ENCODE measurements at places on chromosomes 7 and 10.

DNA sequence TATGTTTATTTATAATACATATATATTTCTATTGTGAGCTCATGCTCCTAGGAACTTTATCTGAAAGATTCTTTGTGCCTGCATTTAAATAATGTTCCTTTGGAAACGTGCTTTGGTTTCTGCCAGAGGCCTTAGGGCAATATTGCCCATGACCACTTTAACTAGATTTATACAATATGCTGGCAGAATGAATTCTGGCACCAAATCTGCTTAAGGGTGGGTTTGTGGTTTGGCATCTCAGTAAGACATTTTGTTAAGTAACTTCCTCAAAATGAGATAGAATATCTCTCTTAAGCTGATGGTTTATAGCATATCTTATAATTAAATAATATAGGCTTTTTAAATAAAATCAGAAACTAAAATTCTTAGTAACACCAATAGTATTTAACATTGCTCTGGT, 252.9 kb downstream of the RNLS start:
- DNase-seq: no peak

GRCh38 chr10:15563246-15563645, 156.5 kb downstream of the ITGA8 start:
- DNase-seq: no peak

- no peak for DNase-seq
Measured at GRCh38 chr7:94394109-94394436, 622 bp upstream of the COL1A2 start.

GRCh38 chr10:679556-679955, 9.9 kb downstream of the DIP2C start:
- DNase-seq: no peak

DNA sequence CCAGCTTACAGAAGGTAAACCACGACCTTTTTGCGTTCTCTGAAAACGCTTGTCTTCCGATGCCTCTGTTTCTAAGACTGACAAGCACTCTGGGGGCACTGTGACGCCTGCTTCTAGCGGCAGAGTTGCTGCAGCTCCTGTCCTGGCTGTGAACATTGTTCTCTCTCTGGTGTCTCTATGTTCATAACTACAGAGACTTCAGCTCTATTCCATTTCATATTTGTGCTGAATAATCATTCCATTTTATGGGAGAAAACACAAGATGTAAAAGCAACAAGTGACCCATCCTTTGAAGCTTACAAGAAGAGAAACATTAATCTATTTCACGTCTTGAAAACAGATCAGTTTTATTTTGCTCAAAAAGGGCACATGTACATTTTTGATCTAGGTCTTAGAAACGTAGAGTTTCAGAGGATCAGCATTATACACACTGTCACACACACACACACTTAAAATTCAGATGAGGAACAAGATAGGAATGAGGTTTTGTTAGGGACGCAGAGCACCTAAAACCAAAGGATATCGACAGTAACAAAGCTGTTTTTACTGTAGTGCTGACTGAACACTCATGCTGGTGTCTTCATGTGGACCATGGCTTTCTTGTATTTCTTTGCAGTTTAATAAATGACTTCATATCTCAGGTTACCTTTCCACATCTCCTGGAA, 3.0 kb downstream of the IKZF1 start:
- no peak for DNase-seq

DNA sequence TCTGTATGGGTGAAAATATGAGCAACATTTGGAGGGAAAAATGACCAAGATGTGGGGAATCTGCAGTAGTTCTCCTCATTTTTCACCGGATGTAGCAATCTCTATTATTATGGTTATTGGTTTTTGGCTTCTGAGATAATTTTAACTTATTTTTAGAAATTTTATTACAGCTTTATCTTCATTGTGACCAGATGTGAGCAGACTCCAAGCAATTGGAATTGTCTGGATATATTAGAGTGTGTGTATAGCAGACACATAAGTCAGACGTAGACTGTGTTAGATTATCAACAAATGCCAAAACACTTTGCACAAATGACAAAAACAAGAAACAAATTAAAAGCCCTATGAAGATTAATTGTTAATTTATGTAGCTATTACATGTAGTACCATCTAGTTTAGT, 249.1 kb downstream of the DNAJB9 start:
- DNase-seq: no peak

- no peak for DNase-seq
Measured at GRCh38 chr10:44759122-44759521, 152.0 kb upstream of the TMEM72 start.

- no peak for DNase-seq
Measured at GRCh38 chr7:76296743-76297740, 5.4 kb upstream of the HSPB1 start.

- no peak for DNase-seq
Measured at GRCh38 chr10:47035819-47036337, 124.7 kb downstream of the PTPN20 start.

- DNase-seq: no peak
Measured at GRCh38 chr7:81183326-81183725, 264.5 kb upstream of the SEMA3C start.

DNA sequence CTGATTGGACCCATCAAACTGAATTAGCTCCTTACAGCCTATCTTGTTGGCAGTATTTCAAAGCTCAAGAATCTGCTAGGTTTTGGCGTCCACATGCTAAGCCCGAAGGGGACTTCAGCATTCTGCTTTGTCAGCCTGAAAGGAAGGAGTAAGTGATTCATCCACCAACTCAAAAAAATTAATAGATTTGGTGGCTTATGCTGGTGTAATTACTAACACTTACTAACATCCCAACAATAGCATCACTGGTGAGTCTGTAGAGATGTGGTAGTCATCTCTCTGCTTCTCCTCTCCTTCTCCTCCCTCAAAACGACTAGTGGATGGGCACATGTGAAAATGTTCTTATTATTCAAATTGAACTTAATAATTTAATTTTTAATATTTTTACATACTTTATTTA, 53.8 kb upstream of the EGR2 start:
- DNase-seq: no peak

DNA sequence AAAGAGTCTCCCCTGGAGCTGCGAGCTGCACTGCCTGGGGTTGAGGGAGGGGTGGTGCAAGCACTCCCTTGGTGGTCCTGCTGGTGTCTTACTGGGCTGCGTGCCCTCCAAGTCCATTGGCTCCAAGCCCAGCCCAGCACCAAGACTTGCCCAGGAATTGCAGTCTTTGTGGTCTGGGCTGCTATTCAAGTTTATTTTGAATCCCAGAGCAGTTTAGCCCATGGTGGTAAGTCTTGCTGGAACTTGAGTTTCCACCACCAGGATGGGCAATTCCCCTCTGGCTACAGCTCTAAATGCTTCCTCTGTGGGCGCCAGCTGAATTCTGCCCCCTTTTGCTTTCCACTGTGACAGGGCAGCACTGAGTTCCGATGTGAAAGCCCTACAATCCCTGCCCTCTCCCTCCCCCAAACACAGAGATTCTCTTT, 25.1 kb downstream of the GALNT11 start:
- no peak for DNase-seq

DNA sequence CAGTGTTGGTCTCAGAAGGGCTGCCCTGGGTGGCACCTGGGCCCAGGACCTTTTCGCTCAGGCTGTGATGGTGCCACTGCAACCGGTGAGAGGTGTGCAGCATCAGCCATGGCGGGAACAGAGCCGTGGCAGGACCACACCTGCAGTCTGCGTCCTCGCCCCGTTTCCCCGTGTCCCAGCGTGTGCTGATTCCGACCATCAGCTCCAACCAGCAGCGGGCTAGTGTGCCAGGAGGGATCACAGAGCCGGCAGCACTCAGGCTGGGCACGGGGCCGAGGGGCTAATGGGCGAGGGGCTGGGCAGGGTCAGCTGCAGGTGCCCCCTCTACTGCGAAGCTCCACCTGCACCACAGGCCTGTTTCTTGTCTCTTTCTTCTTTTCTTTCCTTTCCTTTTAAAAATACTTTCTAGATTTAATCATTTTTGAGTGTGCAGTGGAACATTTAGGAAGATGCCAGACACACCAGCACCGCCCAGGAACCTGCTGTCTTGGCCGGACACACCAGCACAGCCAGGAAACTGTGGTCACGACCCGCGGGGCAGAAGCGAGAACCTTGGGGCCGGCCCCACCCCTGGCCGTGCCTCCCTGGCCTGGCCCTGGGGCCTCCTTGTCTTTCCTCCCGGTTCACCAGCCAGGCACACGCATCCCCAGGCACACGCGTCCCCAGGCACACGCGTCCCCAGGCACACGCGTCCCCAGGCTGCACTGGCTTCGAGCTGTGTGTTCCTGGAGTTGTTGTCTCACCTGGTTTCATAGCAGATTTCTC, 34.6 kb downstream of the ADGRA1 start:
- DNase-seq: no peak

DNA sequence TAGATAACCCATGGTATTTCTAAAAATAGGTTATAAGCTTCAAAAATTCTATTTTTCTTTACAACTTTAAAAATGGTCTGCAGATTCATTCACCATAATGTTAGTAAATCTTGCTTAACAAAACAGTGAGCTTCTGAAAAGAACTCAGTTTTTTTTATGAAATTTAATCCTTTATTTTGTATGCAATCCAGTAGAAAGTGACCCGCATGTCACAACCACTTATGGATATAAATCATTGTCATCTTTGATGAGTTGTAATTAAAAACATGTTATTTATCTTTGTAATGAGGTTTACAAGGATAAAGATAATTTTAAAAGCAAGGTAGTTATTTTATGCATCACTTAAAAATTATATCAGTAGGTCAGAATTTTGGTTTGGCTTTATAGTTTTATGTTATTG, 173.5 kb upstream of the SEMA3A start:
- no peak for DNase-seq

GRCh38 chr7:130210181-130210935, 2.7 kb downstream of the SSMEM1 start:
- no peak for DNase-seq

DNA sequence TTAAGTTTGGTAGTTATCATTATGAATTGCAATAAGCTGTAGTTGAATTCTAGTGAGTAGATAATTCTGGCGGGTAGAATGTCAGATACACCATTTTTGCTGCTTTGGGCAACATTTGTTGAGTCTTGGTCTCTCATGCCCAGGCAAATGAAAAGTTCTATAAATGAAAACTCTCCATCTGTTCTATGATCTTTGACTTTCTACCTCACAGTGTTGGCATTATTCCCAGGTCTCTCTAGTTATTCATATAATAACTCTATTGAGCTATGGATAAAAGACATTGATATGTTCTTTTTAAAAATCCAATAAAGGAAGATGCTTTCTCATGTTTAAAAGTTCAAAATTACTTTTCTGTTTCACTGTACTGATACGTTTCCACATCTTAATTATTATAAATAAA, 415.3 kb upstream of the SEMA3D start:
- DNase-seq: no peak

- DNase-seq: no peak
Measured at GRCh38 chr7:22557167-22557566, 57.2 kb upstream of the STEAP1B start.

DNA sequence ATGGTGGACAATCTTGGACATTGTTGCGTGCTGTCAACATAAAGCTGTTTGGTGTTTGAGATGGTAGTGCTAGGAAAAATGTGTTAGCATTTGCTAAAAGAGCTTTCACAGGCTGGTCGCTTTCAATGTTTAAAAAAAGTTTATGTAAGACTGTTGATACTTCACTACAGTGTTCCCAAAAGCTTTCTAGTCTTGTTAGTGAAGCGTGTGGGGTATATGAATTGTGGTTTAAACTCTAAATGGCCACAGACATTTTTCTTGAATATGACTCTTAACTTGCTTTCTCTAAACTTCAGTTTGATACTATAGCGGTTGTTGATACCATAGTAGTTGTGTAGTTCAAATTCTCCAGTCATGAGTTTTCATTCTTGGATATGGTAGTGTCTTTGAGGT, 44.9 kb downstream of the MCU start:
- DNase-seq: no peak

DNA sequence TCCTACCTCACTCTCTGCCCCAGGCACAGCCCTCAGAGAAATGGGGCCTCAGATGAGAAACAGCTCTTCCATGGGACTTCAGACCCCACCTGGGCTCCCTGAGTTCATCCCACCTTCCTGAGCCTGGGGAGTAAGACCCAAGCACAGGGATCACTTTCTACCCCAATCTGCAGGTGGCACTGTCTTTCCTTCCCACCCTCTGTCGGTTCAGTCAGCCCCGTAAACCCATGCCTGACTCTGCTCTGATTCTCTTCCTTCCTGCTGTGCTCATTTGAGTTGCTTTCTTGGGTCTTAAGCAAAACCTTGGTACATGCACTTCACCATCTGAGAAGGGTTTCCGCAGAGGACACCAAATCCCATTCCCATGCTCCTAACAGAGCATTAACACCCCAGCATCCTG, 306.4 kb upstream of the CDC14C start:
- DNase-seq: no peak

DNA sequence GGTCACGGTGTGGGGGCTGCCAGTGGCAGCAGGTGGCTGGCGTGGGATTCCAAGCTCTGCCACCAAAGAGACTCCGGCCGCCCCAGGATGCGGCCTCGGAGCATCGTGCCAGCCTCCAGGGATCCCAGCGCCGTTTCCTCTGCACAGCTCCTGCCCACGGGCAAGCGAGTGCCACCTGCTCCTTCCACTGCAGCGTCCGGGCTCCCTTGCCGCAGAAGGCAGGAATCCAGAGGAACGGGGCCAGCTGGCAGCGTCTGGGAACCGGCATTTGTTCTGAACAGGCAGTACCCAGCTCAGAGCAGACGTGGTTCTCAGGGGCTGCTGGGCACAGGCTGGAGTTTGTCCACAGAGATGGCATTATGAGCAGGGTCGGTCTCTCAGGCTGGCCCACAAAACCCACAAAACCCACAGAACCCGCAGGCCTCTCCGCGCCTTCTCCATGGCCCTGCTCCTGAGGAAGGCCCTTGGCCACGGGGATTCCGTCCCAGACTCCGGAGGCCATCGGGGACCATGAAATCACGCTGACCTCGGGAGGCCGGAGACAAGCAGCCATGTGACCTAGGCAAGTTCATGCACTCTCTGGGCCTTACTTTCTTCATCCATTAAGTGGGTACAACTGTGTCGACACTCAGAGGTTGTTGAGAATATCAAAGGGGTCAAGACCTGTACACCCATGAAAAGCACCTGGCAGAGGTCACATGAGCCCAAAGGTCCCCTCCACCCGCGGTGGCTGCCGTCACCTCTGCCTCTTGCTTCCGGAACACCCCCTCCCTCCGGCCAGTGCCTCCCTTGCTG, 72.1 kb upstream of the TNRC18 start:
- DNase-seq: no peak

- DNase-seq: no peak
Measured at GRCh38 chr7:56051053-56051338, 248 bp downstream of the PSPH start.

GRCh38 chr10:79336739-79337138, 10.5 kb upstream of the PPIF start:
- DNase-seq: no peak
